ENCODE measurements at places on chromosomes 4 and X.

DNA sequence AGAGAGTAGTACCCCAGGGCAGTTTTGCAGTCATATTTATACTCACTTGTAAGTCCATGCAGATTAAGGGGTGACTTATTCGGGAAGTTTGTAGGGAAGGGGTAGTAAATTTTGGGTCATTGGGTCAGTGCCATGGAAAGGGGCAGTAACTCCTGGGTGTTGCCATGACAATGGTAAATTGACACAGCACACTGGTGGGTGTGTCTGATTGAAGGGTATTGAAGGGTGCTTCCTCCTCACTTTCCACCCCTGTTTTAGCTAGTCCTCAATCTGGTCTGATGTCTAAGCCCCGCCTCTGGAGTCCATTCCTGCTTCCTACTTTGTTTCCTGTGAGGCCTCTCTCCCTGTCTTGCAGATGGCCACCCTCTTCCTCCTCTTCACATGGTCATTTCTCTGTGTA lies 11.9 kb downstream of the ODAPH start:
- DNase-seq, result no peak

DNA sequence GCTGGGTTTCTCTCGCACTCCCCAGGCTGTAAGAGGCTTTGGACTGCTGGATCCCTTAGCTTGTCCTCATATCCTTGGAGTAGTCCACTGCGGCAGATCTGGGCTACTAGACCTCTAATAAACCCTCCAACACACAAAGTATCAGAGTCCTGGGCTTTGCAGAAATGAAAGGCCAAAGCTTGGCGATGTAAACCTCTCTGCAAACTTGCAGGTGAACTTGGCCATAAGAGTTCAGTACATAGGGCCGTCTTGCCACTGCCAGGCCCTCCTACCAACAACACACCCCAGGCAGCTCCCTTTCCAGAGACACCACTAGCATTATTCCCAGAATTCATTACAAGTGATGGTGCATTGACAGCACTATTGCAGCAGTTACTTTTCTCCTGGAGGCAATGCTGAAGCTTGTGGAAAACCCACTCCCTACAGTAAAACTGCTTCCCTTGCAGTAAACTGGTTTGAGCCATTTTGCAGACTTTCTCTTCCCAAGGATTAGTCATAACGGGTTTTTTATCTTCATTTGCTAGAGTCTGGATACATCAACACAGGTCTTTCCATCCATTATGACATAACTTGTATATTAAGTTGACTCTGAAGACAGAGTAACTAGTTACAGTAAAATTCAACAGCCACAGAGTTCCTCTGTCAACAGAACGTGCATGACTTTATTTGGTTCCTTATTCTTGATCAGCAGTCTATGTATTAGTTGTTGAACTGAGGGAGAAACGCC lies 2.4 kb downstream of the ANKRD50 start:
- peak; percentile 36 for DNase-seq

DNA sequence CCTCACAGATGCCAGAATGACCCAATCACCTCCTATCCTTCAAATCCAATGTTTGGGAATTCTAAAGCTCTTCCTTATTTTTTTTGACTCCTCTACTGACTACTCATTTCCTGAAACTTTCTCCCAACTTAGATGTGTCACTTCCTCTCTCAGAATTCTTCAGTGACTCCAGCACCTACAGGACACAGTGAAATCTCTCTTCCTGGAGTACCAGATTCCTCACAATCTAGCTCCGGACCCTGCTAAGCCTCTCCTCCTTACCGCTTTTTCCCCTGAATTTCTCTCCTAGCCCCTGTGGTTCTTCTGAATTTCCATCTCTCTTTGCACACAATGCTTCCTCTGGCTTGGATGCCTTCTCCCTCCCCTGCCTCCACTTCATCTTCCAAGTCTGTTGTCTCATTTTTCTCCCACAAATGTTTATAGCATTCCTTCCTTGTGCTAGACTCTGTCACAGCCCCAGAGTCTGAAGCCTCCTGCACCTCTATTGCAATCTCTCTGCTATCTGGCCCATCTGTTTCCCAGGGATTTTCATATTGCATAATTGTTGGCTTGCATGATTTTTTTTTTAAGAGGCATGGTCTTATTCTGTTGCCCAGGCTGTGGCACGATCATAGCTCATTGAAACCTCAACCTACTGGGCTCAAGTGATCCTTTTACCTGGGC lies 80.1 kb downstream of the ANAPC4 start:
- DNase-seq, result peak; percentile 83

- DNase-seq, result no peak
These were observed 28.7 kb downstream of the RAB28 start for GRCh38 chr4:13455411-13455810.

GRCh38 chrX:80306007-80306406 lies 114.2 kb upstream of the TENT5D start:
- DNase-seq, result no peak

GRCh38 chr4:167232805-167233684 lies 1.2 kb downstream of the SPOCK3 start:
- no peak for DNase-seq

DNA sequence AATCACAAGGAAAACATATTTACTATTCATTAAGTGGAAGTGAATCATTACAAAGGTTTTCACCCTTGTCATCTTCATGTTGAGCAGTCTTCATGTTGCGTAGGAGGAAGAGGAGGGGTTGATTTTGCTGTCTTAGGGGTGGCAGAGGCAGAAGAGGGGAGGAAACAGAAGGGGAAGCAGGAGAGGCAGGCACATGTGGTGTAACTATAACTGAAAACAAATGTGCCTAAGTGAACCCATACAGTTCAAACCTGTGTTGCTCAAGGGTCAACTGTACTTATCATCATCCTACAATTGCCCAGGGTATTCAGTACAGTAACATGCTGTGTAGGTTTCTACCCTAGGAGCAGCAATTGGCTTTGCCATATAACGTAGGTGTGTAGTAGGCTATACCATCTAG lies 47.2 kb downstream of the SYNPO2 start:
- DNase-seq, result no peak

DNA sequence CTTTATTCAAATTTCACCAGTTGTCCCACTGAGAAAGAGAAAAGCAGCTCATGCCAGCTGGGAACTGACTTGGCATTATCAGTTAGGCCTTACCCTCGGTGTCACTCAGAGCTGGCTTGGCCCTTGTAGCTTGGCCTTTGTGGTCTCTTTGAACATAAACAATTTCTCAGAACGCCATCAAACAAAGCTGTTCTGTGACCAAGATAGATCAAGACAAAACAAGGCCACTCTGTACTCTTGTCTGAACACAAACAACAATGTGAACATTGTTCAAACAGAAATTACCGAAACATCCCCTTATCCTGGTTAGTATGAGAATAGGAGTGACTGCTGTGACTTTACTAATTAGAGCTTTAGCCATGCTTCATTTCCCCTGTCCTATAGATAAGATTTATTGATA lies 57.2 kb downstream of the DIPK2B start:
- no peak for DNase-seq

Measured in kidney capillary endothelial cell (primary cell).